ENCODE measurements at places on chromosomes 1 and 21.

DNA sequence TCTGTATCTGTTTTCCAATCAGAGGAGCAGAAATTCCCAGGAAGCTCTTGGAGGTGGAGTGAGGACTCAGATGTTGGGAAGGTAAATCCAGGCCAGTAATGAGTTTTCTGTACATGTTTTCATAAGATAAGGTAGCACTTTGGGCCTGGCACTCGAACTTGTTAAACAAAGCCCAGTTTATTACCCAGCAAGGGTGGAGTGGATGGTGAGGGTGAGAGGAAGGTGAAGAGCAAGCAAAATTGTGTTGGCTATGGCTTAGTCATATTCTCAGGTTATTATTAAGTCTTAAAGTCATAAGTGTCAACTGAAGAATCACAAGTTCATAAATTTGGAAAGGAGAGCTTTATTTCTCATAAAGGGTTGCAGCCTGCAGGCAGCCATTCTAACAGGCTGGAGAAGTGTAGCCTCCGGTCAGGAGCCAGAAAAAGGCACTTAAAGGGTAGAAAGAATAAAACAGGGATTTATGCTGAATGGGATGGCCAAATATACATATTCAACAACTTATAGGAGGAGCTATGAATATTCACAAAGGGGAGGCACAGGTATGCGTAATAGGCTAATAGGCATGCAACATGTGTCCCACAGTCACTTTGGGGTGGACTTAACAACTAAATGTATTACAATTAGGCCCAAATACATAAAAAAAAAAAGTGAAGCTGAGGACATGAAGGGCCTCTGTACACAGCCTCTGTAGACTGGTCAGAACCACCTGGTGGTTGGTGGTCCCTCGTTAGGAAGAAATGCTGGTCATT lies 523.9 kb downstream of the LMO4 start:
- DNase-seq: no peak

GRCh38 chr1:230273141-230273710 lies 152.9 kb downstream of the PGBD5 start:
- DNase-seq: no peak

DNA sequence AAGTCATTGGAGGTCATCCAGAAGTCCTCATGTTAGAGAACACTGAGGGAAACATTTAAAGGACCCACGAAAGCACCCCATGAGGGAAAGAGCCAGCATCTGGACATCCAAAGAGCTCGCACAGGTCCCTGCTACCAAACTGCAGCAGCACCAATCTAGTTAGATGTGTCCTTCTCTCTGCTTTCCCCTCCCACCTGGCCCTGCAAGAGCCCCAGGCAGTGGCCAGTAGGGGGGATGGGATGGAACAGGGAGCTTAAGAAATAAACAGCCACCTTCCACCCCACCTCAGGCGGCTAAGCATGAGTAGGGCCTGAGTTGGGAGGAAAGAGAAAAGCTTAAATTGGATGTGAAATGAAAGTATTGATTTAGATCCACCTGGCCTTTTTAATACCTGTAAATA lies 175.9 kb upstream of the KCND3 start:
- DNase-seq: no peak

DNA sequence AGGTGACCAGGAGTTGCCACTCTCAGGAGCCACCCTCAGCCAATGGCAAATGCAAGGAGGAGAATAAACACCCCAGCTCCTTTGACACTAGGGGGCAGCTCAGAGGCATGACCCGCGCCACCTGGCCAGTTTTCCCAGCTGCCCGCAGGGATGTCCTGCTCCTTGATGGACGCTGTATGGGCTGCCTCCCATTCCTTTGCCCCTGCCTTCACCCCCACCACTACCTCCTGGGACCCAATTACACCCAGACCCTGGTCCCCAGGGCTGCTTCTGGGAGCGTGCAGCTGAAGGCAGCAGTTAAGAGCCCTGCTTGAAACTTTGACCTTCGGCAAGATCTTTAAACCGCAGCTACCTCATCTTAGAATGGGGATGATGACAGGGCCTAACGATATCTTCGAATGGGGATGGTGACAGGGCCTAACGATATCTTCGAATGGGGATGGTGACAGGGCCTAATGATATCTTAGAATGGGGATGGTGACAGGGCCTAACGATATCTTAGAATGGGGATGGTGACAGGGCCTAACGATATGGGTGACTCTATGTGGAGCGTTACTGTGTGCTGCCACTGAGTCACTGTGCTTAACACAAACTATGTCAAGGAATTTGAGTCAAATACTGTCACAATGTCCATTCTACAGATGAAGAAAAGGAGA lies 163.0 kb upstream of the KAZN start:
- DNase-seq: no peak
